ENCODE measurements at places on chromosomes 5 and 9.

GRCh38 chr5:103445426-103446035 is 117.1 kb downstream of the NUDT12 start:
- no peak for DNase-seq

GRCh38 chr5:134555223-134555889 is 29.9 kb downstream of the JADE2 start:
- no peak for DNase-seq

GRCh38 chr5:142059304-142059940 is 46.6 kb upstream of the GNPDA1 start:
- no peak for DNase-seq

GRCh38 chr5:101176605-101177004 is 273.5 kb upstream of the ST8SIA4 start:
- no peak for DNase-seq

DNA sequence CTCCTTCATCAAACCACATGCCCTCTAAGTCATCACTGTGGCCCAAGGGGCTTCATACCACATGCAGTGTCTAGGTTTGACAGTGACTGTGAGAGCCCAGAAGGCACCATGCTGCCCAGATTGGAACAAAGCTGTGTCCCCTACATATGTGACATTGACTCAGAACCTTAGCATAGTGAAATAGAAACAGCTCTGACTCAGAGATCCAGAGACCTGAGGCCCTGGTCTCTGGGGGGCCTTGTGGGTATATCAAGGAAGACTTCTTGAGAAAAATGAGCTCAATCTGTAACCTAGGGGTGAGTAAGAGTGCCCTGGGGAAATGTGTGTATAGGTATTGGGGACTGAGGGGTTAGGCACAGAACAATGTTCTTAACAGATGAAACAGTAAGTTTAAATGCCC is 7.1 kb upstream of the ENTREP1 start:
- DNase-seq: no peak

- no peak for DNase-seq
Observed at GRCh38 chr5:68046445-68046844, 169.1 kb upstream of the PIK3R1 start.

- DNase-seq: no peak
Observed at GRCh38 chr5:67196537-67197059, at the start of gene CD180. Gene CD180, minus strand, starts transcription at chr5:67196799. Its CDS starts 158 bp downstream, at chr5:67196641.

DNA sequence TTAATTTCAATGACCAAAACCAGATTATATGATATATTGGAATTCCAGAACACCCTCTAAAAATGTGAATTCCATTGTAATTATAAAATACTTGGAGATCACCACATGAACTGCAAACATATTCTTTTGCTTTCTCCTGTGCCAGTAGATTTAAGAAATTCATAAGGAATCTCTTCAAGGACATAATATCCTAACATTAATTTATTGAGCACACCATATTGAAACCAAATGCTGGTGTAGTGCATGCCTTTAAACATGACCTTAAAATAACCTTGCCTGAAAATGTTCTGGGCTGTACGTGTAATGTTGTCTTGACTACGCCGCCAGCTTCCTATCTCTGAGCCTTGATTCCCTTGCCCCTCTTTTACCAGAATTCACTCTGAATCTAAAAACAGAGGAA is 205.0 kb upstream of the ACTBL2 start:
- no peak for DNase-seq

DNA sequence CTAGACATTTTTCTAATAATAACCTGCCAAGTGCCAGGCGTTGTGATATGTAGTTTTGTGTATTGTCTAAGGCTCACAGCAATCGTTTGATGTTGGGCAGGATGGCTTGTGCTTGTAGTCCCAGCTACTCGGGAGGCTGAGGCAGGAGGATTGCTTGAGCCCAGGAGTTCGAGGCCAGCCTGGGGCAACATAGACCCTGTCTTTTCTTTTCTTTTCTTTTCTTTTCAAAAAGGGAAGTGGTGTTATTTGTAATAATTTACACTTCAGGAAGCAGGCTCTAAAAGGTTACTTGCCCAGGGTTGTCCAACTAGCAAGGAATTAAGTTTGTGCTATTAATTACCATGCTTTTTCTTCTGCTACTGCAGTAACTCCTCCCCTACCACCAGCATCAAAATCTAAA is 3.2 kb downstream of the ZNF131 start:
- no peak for DNase-seq

DNA sequence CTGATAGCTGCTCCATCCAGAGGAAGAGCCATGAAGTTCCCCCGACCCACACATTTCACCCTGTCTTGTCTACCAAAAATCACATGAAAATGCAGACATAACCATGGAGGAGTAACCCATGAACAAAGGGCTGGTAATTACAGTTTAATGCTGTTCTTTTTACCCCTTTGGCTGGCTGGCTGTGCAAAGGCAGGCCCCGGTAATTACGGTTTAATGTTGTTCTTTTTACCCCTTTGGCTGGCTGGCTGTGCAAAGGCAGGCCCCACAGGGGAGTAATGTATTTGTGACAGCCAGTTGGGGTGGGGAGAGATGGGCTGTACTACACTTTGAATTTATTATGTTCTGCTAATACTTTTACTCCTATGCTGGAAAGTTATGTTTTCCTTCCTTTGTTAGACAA is 41.7 kb downstream of the PIK3R1 start:
- no peak for DNase-seq

DNA sequence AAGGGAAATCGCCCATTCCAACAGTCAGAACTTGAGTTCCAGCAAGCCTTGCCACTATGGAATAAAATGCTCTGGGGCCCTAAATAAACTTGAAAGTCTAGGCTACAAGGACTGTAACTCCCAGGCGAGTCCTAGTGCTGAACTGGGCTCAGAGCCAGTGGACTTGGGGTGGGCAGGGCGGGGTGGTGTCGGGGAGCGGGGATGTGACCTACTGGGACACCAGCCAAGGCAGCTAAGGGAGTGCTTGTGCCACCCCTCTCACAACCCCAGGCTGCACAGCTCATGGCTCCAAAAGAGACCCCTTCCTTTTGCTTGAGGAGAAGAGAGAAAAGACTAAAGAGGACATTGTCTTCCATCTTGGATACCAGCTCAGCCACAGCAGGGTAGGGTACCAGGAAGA is 61.5 kb downstream of the MEIKIN start:
- DNase-seq: no peak

GRCh38 chr5:82307451-82307850 is 29.3 kb upstream of the RPS23 start:
- DNase-seq: no peak

DNA sequence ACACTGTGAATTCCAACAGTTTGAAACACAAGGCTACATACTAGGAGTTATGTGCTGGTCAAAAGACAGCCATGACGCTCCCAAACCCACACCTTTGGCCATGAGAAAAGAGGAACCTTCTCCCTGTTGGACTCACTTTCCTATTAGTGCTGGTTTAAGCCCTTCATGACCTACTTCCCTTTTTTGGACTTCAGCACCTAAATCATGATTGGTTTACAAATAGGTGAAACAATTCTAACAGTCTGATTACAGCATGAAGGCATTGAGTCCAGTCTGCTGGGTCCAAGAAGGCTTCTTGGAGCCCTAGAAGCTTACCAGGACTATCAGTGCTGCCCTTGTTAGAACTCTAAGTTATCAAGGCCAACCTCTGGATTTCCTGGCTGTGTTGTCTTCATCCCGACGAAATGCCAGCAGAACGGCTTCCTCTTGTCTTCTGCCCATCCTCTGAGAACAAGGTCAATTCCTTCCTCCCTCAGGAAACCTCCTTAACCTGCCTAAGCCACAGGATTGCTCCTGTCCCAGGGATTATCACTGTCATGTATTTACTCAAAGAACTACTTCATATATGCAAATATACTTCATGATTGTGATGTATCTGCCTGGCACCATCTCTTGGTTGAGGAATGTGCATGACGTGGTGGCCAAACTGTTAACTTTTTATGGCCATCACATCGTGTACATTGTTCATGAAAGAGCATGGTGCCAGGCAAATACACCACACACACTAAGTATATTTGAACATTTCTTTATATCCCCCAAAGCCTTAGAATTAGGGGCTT is 83.6 kb downstream of the ANKH start:
- no peak for DNase-seq

GRCh38 chr5:93054424-93055163 is 526.4 kb downstream of the NR2F1-AS1 start:
- no peak for DNase-seq

DNA sequence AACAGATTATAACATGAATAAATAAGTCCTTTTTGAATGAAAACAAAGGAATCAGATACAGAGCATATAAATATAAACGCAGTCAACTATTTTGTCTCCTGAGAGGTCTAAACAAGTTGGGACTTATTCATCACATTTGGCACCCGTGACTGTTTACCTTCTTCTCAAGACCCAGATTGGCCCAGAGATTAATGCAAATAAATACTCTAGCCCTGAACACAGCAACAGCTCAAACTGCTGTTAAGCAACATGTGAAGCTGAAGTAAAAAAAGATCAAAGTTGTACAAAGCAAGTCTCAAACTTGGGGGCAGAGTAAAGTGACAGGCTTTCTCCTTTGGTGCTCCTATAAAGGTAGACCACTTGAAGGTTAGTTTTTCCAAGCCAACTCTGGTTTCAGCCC is 95.0 kb upstream of the NR5A1 start:
- no peak for DNase-seq

DNA sequence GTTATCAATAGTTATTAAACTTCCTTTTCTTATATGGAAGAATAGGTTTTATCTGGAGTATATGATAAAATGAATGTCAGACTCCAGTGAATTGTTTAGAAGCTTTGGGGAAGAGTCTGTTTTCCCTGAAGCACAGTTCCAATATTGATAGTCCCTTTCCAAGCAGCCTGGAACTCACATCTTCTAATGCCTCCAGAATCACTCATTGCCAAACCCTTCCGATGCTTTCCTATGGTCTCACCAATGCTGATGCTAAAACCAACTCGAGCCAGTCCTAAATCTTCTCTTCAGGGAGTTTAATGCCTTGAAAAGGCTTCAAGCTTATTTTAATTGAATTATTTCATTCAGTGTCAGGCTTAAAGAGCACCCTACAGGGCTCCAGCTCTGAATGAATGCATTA is 121.2 kb downstream of the PTTG1 start:
- no peak for DNase-seq

- DNase-seq: no peak
Observed at GRCh38 chr5:10789021-10789420, 28.0 kb upstream of the DAP start.

DNA sequence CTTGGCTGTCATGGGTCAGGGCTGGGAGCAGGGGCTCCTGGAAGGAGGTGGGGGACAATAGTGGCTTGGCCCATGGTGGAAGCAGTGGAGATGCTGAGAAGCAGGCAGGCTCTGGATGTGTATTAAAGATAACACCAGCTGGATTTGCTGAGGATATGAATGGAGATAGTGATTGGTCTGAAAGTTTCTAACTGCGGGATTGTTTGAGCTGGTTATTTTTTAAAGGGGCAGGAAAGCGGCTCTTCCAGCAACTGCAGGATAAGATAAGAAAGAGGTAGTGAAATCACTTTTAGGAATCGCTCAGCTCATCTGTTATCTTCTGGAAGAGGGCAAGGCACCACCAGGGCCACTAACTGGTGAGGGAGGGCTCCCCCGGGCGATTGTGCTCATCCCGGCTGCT is 125.5 kb downstream of the TENT4A start:
- DNase-seq: no peak

DNA sequence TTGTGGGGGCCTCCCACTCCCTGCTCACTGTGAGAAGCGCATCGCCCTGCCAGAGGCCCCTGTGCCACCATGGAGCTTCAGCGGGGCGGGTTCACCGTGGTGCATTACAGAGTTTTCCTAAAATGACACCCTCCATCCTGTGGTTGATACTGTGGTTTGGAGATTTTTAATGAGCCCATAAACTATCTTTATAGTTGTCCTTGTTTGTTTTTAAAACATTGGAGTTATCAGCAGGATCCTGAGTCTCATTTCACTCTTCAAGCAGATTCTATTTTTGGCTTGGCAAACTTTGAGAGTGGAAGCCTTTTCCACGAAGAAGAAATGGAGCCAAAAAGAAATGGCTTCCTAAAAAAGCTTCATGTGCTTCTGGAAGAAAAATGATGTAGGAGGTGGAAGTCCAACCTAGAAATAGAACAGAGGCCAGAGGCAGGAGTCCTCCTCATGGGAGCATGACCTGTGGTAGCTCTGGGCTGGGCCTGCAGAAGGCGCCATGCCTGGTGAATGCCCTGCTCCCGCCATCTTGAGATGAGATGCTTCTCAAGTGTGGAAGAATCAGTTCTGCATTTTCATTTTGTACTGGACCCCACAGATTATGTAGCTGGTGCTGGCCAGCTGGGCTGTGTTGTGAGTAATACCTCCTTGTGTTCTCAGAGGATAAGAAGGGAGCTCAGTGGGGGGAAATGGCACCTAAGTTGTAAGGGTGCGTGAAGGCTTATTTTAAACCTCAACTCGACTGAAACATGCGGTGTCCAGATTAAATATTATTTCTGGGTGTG is 79.0 kb upstream of the RAI14 start:
- no peak for DNase-seq

- no peak for DNase-seq
Observed at GRCh38 chr9:78326564-78326963, 29.6 kb downstream of the PSAT1 start.

DNA sequence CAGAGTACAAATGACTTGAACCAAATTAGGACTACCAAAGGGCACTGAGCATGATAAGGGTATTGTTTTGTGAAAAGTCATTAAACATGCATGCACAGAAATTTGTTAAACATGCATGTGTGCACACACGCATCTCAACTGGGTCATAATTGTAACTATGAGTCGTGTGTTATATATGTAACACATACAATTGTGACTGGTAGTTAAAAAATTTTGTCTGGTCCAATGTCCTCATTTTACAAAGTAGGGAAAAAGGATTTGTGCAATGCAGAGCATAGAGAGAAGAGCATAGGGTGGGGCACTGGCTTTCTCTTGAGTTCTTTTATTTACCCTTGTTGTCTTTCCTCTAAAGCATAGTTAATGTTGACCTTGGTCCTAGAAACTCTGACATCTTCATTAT is 19.3 kb upstream of the IGFBPL1 start:
- no peak for DNase-seq

DNA sequence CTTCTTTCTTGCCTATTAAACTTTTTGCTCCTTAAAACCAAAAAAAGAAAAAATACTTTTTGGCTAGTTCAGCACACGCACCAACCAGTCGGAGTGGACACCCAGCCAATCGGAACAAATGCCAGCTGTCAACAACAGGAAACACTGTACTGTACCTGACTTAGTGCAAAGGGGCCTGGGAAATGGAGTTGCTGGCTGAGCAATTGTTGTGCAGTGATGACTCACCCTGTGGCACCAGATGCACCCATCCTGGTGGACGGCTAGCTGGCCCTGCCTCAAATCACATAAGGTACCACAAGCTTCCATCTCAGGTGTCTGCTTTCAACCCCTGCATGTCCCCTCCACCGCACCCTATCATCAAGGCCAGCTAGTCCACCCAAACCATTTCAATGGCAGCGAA is 20.9 kb downstream of the FOXE1 start:
- DNase-seq: no peak

DNA sequence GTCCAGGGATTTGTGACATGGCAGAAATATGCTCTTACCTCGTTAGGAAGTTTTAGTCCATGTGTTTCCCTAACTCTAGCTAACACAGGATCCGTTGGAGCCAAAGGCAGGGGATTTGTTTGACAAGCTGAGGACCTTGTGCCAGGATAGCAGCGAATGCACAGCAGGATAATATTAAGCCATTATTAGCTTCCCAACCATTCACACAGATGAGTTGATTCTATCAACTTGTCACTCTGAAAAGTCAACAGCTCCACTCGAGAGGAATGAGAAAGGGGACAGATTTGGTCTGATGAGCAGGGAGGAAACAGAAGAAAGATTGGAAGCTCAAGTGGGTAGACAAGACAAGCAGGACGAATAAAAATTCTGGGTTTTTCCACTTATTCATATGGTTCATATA is 106.2 kb downstream of the FSTL4 start:
- no peak for DNase-seq
